ENCODE measurements at places on chromosomes 3 and 15.

DNA sequence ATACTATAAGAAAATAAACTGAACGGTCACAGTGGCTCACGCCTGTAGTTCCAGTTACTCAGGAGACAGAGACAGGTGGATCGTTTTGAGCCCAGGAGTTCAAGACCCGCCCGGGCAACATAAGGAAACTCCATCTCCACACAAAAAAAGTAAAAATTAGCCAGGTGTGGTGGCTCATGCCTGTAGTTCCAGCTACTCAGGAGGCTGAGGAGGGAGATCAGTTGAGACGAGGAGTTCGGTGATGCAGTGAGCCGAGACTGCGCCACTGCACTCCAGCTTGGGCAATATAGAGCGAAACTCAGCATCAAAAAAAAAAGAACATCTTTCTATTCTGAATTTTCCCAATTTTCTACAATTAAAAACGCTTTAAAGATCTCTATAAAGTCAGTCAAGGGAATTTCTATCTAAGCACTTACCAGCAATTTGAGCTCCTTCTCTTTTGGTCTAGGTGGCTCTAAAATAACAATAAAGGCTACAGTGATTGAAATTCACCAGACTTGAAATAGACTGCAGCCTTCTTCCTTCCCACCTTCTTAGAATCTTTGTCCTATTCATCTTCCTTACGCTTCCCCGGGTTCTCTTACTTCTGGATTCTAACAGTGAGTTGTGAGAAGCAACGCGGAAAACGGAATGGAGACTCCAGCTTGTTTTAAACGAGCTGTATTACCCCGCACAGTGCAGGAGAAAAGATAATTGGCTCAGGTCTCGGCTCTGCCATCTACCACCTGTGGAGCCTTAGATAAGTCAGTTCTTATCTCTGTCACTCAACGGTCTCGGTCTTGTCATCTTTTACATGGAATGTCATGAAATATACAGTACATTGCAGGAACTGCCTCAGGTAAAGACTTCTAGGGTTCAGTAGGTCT is 812 bp upstream of the SEC62 start:
- no peak for DNase-seq

DNA sequence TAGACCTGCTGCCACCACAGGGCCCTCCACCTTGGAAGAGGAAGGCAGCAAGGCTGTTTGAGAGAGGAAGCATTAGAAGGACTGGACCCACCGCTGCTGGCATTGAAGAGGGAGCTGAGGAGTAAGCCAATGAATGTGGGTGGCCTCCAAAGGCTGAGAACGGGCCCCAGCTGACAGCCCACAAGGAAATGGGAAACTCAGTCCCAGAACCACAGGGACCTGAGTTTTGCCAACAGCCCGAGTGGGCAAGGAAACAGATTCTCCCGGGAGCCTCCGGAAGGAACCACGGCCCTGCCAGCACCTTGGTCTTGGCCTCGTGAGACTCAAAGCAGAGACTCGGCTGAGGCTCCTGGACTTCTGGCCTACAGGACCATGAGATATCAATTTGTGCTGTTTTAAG is 95.4 kb upstream of the SNRPA1 start:
- no peak for DNase-seq

- DNase-seq = no peak
Observed at GRCh38 chr3:19945969-19946831, 697 bp upstream of the RAB5A start.

DNA sequence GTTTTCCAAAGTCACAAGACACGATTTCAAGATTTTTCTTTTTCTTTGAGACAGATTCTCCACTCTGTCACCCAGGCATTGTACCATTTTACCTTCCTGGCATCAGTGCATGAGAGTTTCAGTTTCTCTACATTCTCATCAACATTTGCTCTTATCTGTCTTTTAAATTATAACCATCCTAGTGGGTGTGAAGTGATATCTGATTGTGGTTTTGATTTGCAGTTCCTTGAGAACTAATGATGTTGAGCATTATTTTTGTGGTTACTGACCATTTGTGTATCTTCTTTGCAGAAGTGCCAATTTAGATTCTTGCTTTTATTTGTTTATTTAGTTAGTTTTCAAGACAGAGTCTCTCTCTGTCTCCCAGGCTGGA is 41.2 kb downstream of the ADIPOQ start:
- DNase-seq = no peak

DNA sequence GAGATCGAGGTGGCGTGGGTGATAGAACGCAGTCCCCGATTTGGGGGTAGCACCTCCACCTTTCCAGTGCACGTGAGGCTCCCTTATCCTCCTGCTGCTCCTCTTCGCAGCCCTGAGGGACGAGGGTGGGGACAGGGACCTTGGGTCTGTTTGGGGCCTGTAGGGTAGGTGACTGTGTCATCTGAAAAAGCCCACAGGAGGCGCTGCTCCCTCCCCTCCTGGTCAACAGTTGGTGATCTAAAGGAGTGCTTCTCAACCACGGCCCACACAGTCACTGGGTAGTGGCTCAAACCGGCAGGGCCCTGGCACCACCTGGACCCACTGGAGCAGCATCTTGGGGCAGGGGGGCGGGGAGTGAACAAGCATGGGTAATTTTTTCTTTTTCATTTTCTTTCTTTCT is 7.1 kb downstream of the LRRK1 start:
- DNase-seq = no peak

- DNase-seq = no peak
Observed at GRCh38 chr3:88291486-88291885, 141.7 kb downstream of the C3orf38 start.

DNA sequence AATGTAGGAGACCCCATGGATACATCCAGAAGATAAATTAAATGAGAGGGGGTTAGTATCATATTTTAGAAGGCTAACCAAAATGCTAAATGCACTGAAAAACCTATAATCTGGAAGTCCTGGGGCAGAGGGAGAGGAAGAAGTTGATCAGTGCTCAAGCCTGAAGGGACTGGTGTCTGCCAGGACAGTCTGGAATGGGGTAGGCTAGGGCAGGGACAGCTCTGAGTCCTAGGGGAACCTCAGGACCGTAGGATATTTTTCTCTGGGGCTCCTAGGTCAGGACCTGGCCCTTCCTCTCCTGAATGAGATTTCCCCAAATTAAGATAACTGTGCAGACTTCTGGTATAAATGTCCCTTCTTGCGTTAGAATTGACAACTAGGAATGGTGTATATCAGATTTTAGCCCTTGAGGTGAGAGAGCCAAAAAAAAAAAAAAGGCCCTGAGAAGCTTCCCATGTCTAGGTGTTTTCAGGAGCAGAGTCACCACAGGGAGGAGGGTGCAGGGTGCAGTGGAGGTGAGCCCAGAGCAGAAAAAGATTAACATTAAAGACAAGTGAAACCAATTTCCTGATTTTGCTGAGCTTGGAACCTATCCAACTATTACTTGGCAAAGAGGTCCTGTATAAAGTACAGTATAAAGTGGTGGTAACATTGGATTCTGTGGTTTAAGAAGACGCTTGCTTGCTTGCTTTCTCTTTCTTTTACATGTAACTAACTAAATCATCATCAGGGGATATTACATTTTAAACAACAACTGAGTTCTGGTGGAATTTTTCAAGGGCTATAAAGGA is 63.5 kb downstream of the HACD2 start:
- no peak for DNase-seq

- DNase-seq = no peak
Observed at GRCh38 chr3:128532012-128532983, 39.3 kb upstream of the GATA2 start.

- no peak for DNase-seq
Observed at GRCh38 chr3:190345027-190345821, 23.0 kb upstream of the CLDN1 start.

GRCh38 chr15:95588056-95588455 is 742.4 kb upstream of the NR2F2 start:
- DNase-seq = no peak

DNA sequence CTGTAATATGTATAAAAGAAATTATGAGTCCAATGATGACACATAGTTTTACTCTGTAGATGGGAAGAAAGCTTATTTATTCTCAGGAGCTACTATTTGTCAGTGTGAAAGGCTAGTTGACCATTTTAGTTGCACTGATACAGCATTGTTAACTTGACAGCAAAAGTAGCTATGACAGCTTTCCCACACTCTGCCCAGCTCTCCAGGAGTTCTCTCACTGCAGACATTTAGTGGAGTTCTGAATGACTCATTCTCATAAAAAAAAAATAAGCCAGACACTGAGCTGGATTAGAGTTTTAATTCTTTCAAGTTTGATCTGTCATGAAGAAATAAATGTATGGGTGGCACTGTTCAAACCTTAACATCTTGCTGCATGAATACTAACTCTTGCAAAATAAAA is 77.2 kb upstream of the CFAP20DC start:
- no peak for DNase-seq

DNA sequence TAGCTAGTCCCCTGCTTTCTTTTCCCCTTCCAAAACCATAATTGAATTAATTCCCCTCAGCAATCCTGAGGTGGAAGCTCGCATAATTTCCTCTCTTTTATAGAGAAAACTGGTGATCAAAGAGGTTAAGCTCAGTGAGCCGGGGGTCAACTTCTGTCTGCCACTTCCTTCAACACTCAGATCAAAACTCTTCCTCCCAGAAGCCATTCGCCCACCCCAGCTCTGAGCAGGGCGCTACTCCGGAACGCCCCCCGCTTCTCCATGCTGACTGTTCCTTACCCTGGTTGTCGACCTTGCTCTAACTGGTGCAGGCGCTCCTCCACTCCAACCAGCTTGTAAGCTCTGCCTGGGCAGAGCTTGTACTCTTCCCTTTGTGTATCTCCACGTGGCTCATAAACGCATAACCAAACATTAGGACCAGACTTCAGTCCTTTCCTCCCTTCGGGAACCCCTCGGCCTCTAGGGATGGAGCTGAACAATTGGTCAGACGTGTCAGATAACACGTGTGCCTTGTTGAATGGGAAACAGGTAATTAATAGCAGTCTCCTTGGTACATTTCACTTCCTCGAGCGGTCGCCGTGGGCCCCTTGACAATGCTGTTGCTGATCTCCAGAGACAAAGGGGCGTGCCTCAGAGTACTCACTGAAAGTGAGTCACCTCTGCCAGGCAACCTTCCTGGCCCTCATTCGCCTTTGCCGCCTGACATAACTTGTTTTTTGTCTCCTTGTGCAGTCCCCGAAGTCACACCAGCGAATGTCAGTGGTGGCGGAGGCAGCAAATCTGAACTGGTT is 71.8 kb downstream of the IL5RA start:
- no peak for DNase-seq

DNA sequence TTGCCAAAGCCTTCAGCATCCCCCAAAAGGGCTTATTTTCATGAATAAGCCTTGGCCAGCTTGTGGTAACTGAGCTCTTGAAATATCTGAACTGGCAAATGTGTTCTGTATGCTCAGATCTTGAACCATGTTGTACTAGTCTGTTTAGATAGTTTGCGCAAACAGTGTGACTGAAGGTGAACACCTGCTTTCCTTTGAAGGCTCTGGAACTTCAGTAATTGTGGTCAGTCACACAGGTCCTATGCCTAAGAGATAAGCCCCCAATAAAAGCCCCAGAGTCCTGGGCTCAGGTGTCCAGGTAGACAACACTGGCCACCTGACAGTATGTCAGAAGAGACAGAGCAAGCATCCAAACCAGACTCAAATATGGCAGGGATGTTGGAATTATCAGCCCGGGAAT is 5.4 kb downstream of the TUBGCP5 start:
- DNase-seq = no peak

GRCh38 chr3:144341471-144341870 is 369.8 kb downstream of the DIPK2A start:
- no peak for DNase-seq

GRCh38 chr3:39413691-39414420 is 7.3 kb downstream of the RPSA start:
- DNase-seq = no peak

GRCh38 chr3:45105855-45106671 is 40.1 kb downstream of the CDCP1 start:
- DNase-seq = peak; percentile 81

DNA sequence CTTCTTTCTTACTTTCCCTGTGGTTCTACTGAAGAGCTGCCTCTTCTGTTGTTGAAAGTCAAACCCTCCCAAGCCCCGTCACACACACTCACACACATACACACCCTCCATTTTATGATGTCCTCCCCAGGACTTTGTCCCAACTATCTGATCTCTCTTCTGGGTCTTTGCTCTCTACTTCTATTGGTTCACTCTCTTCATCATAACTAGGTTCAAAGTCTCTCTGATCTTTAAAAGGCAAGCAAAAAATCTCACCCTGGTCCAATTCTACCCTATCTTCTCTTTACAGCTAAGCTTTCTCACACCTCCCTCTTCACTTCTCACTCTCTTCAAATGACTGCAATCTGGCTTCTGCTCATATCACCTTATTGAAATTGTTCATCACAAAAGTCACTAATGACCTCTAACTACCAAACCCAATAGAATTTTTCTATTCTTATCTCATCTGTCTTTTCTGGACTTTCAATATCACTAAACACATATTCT is 34.8 kb downstream of the LRRFIP2 start:
- no peak for DNase-seq

DNA sequence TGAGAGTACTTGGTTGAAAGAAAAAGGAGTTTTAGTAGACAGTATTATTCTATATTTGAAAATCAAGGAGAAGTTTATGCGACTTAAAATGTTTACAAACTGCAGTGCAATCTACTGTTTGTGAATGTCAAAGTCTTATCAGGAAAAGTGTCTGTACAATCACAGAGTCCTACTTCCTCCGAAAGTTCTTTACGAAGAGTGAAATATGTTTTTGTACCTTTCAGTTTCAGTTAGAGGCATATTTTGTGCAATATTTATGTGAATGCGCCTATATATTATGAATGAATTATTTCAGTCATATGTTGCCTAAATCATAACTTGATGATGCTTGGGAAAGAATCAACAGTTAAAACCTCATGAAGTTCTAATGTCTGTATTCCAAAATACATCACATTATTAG is 31.5 kb downstream of the NGRN start:
- DNase-seq = no peak

GRCh38 chr15:101805605-101806345 is 2.5 kb downstream of the OR4F6 start:
- DNase-seq = no peak

- DNase-seq = no peak
Observed at GRCh38 chr3:173078525-173078924, 62.5 kb downstream of the SPATA16 start.

DNA sequence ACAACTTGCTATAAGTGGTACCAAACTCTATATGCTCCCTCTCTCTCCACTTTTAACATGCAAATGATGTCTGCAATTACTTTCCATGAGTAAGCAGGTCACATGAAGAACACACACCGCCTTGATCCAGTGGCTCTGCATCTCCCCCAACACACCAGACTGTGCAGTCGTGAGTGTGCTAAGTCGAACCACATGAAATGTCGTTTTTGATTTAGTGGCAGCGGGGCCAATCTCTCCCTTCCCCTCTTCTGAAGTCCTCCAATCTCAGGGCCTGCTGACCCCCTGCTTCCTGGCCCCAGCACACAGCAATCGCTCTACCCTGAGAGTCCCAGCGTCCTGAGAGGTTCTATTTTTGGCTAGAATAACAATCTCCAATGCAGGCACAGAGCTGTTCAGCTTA is 312.5 kb downstream of the SHQ1 start:
- no peak for DNase-seq

DNA sequence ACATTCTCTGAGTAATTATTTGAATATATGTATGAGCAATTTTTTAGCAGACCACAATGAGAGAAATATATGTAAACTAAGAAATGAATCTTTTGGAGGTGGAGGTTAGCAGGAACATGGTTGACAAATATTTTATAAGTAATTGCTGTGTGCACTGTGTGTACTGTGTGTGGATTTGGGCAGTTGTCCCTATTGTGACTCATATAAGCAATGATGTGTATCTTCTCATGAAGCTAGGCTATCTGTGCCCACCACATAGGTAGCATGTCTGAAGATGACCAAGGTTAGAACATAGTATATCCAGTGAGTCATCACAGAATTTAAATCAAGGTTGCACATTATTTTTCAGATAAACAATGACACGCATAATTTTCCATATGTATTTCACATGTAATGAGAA is 713.9 kb upstream of the GBE1 start:
- DNase-seq = no peak

GRCh38 chr15:88476635-88477060 is 9.1 kb downstream of the MRPS11 start:
- DNase-seq = no peak
